Stimulated activated CD4-positive, alpha-beta T cell treated with anti-CD3 and anti-CD28 coated beads, Interleukin-4, amount 100 ng/mL, for 1 hour (primary cell): ENCODE measurements at places on chromosomes 6 and 20.

GRCh38 chr6:38051819-38052434, 232.4 kb downstream of the ZFAND3 start:
- no peak for DNase-seq

DNA sequence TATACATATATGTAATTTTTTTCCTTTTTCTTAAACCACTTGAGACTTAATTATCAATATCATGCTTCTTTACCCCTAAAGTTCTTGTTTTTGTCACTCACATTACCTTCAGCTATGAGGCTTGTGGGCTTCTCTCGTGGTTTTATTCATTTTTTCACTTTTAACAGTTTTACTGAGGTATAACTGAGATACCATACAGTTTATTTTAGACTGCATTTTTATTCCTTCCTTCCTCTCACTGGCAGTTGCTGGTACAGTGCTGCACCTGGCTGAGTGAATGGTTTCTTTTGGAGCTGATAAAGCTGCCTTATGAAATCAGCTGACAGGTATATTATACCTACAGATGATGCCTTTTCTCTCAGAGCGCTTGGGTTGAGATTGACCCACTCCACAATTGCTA, 54.4 kb downstream of the LRP11 start:
- DNase-seq: no peak

DNA sequence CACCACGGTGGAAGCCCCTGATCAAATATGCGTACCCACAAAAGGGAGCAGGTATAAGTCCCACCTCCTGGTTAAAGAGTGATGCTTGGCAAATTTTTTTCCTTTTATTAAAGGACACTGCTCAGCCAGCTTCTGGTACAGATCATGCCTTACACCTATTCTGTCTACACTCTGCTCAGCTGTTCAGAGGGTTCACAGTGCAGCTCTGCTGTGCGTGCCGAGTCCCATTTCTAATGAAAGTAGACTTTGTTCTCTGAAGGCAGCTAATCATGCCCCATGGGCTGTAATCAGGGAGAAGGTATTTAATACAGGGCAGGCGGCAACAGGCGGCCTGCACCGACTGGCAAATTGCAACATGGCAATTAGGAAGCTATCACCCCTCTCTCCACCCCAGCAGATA, 16.3 kb downstream of the LRRC73 start:
- DNase-seq: no peak

GRCh38 chr6:150076196-150076893, 7.4 kb upstream of the ULBP3 start:
- no peak for DNase-seq

DNA sequence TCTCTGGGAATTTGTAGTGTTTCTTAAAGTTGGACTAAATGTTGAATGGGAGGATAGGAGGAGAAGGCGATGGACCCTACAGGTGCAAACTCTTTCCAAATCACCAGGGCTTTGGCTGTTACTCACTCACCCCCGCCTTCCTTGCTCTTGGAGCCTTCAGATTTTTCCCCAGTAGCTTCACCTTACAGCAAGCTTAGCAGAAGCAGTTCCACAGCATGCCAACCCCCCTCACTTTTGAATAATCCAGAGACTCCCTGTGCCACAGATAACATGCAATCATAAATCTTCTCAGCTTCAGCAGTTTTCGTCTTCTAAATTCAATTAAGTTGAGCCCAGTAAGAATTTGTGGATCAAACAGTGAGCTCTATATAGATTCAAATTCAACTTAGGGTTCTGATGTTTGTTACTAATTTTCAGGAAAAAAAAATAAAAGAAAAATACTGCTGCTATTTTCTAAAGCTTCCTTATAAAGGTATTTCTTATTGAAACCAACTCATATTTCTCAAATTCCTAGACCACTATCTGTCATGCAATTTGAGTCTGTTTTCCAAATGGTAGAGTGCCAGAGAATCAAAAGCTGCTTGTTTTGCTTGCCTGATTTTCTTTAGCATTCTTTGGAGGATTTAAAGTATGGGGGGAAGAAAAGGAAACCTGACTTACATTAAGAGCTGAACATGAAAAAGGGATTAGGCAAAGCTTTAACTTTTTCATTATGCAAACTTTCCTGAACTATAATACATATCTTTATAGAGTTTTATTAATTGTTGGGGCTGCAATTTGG, 166.4 kb downstream of the EYA4 start:
- no peak for DNase-seq
